ENCODE measurements at places on chromosomes 7 and 10. TPM values are rescaled to one million over a fixed set of nuclear protein-coding genes. Genes with fewer than 3 reads are reported as not detected.

Gene CFAP43
- 0.18 TPM for total RNA-seq

- H3K27ac ChIP-seq: no peak overlapping the region
- H3K4me1 ChIP-seq: no peaks in the 10 kb centered on the region
- no peaks in the 10 kb centered on the region for H3K36me3 ChIP-seq
- no peak for DNase-seq
- no peaks in the 10 kb centered on the region for H3K27me3 ChIP-seq
- H3K4me3 ChIP-seq: no peak overlapping the region
These were observed 489.7 kb upstream of the CELF2 start for GRCh38 chr10:10527861-10528562.

DNA sequence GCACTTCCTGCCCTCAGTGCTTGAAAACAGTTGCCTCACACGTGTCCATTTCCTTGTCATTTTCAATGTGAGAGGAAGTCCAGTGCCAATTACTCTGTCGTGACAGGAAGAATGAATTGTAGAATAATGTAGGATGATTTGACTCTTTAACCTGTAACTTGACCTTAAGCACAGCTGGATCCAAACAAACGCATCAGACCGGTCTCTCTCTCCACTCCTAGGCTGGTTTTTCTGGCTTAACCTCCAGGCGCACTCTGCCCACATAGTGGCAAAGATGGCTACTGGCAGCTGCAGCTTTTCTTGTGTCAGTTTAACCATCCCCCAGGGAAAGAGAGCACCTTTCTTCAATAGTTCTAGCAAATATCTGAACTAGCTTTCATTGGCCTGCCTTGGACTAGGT is 29.4 kb upstream of the PNLIPRP3 start:
- H3K27ac ChIP-seq: no peak overlapping the region
- no peaks in the 10 kb centered on the region for H3K27me3 ChIP-seq
- DNase-seq: no peak

- peak overlapping the region; percentile 84 for H3K4me3 ChIP-seq
- H3K27ac ChIP-seq: peak overlapping the region; percentile 98
- H3K36me3 ChIP-seq: peaks cover 45% of the 10 kb centered on the region
- no peak for DNase-seq
These were observed 24.5 kb upstream of the C1GALT1 start for GRCh38 chr7:7157887-7158271.

DNA sequence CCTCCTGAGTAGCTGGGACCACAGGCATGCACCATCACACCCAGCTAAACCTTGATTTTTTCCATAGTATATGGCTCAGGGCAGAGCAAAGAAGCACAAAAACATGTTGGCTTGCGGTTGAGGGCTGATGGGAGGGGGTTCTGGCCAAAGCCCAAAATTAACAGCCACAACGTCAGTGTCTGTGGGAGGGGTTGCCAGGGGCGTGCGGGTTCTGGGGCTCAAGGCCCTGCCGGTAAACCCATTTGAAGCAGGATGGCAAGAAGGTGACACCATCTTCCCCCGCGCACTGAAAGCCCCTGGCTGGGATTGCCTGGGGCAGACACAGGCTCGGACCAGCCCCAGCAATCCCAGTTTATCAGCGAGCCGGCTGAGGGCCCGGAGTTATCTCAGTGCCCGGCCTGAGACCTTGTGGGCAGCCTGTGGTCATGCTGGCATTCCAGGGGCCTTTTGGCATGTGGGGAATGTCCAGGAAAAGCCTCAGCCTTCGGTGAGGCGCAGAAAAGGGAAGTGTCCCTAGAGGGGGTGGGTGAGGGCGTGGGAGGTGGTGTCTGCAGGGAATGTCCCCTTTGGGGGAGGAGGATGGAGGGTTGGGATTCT is 167.7 kb upstream of the TNRC18 start:
- H3K27ac ChIP-seq: no peak overlapping the region
- DNase-seq: no peak
- peaks cover 22% of the 10 kb centered on the region for H3K27me3 ChIP-seq
- no peaks in the 10 kb centered on the region for H3K36me3 ChIP-seq

- H3K36me3 ChIP-seq: peaks cover 41% of the 10 kb centered on the region
- peak overlapping the region; percentile 30 for H3K27ac ChIP-seq
- no peak overlapping the region for H3K4me3 ChIP-seq
- peaks cover 63% of the 10 kb centered on the region for H3K4me1 ChIP-seq
- no peak for DNase-seq
These were observed 6.1 kb upstream of the PILRA start for GRCh38 chr7:100367251-100367620.
